Right atrium auricular region (tissue), 2 donors: ENCODE measurements at places on chromosomes 11 and 22. TPM values are rescaled to one million over a fixed set of nuclear protein-coding genes. Genes with fewer than 3 reads are reported as not detected.

GRM5 gene
- total RNA-seq: not detected

DNA sequence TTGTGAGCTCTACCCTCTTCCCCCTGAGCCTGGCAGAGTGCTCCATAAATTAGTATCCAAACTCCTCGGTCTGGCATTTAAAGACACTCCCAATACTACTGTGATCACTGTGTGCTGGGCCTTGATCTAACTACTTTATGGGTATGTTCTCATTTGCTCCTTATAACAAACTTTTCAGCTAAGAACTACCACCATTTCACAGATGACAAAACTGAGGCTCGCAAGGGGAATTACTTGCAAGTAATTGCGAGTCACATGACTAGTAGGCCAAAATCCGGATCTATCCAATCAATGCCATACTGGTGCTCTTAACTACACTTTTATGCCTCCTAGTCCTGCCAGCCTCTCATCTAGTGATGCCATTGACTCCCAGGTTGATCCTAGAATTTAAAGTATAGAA lies 3.6 kb downstream of the THOC5 start:
- DNase-seq: no peak

DNA sequence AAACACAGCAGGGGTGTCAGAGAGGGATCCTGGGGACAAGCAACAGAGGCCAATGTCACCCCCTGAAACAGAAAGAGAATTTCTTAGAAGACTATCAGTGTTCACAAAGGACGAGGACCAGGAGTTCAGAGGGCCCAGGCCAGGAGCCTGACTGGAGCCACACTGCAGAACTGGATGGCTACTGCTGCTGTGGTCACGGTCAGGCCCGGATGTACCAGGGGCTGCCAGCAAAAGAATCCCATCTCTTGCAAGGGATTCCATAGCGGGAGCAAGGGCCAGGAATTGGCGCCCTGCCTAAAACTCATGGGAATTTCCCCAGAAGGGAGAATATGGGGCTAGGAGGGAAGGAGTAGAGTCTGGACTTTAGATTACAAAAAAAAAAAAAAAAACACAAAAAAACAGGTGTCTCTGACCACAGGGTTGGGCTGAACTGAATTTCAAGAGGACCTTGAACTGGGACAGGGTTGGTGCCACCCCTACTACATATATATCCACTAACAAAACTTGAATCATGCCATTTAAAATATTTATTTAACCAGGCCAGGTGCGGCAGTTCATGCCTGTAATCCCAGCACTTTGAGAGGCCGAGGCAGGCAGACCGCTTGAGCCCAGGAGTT lies 15.7 kb upstream of the KCTD14 start:
- DNase-seq: no peak

- DNase-seq: no peak
Observed at GRCh38 chr22:45928726-45929368, 48.1 kb downstream of the WNT7B start.

RIMBP3B gene
- total RNA-seq: not detected

GRCh38 chr11:22193348-22194051 lies 615 bp downstream of the ANO5 start:
- no peak for DNase-seq

DNA sequence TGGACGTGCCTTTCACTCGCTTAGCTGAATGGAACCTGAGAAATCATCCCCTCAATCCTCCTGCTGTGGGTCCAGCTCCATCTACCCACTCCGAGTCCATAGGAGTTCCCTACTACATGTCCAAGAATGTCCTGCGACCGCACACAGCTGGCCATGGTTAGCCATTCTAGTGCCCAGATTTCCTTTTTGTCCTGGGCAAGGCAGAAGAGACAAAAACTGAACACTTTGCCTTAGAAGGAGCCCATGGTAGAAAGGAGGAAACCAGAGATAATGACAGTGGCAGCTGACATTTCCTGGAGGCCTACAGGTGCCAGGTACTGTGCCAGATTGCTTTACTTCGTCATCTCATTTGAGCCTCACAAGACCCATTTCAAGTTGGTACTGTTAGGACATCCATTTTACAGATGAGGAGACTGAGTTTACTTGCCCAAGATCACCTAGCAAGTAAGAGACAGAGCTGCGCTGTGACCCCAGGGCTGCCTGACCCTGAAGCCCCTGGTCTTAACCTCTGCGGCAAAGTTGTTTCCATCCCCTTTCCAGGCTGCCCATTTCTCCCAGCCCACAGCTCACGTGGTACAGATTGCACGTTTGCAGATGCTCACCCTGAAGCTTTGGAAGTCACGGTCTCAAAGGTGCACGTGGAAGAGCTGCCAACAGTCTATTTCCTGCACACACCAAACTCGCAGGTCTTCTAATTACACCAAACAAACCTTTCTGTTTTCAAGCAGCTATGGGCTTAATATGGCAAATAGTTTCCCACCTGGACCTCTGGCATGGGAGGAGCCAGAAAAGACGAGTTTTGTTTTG lies 112.7 kb downstream of the ZBTB16 start:
- no peak for DNase-seq
